ENCODE measurements at places on chromosomes 6 and 20.

- DNase-seq, result no peak
Observed at GRCh38 chr20:38728911-38729642, 4.8 kb downstream of the SLC32A1 start.

- DNase-seq, result no peak
Observed at GRCh38 chr20:37337208-37337991, 8.5 kb upstream of the SRC start.

DNA sequence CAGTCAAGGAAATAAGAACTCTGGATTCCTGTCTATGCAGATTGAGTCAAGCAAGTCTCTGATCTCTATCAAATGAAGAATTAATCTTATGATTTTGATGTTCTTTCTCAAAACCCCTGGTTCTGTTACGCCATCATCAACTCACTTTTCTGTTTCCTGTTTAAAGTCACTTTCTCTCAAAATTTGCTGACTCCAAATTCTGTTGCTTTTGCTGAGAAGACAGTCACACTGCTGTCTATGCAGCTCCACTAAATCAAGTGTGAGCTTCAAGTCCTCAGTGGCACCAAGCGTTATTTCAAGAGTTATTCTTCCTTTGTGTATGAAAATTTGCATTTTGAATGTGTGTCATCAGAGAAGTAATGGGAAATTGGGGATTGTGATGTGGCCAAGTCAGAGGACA, 663.3 kb downstream of the KIF16B start:
- DNase-seq, result no peak

DNA sequence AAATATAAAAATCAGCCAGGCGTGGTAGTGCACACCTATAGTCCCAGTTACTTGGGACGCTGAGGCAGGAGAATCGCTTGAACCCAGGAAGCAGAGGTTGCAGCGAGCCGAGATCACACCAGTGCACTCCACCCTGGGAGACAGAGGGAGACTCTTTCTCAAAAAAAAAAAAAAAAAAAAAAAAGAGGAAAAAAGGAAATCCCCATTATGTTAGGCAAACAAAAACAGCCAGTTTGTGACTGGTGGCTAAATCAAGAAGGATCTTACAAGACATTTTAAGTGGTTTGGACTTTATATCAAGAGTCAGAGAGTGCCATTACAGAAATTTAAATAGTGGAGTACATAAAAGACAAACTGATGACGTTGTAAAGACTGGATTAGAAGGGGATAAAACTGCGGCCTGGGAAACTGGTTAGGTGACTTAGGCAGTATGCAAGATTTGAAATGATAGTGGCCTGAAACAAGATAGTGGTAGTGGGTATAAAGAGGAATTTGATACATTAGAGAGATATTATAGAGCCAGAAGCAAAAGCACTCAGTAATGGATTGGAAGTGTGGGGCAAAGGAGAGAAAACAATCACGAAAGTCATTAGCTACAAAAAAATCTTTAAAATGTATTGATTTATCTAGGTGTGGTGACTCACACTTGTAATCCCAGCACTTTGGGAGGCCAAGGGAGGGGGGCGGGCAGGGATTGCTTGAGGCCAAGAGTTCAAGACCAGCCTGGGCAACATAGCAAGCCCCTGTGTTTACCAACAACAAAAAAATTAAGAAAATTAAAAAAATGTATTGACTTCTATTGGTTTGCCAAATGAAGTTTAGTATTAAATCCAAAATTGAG, 1.7 kb upstream of the MYO6 start:
- no peak for DNase-seq

DNA sequence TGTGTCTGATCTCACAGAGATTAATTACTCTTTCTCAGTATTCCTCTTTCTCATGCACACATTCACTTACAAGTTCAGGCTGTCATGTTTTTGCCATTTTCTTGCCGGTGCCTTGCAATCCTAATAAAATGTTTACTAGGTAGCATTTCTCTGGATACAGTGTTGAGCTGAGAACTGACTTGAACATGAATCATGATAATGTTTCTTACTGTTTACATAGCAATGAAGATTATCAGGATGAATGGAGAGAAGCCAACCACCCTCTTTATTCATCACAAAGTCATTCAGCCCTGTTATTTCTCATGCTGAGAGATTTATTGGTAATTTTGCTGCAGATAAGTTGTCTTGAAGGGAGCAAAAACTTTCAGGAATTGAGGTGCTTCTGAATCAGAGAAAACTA, 185.5 kb upstream of the ECI2 start:
- DNase-seq, result peak; percentile 43

GRCh38 chr6:2510316-2510715, 240.4 kb downstream of the MYLK4 start:
- no peak for DNase-seq

- DNase-seq, result no peak
Observed at GRCh38 chr20:35387334-35387733, 24.4 kb downstream of the UQCC1 start.

GRCh38 chr6:170095273-170095981, 195.5 kb downstream of the DLL1 start:
- DNase-seq, result no peak

- no peak for DNase-seq
Observed at GRCh38 chr6:11921751-11922150, 90.4 kb upstream of the HIVEP1 start.

GRCh38 chr6:2947445-2947844, 23.9 kb downstream of the SERPINB6 start:
- DNase-seq, result no peak

DNA sequence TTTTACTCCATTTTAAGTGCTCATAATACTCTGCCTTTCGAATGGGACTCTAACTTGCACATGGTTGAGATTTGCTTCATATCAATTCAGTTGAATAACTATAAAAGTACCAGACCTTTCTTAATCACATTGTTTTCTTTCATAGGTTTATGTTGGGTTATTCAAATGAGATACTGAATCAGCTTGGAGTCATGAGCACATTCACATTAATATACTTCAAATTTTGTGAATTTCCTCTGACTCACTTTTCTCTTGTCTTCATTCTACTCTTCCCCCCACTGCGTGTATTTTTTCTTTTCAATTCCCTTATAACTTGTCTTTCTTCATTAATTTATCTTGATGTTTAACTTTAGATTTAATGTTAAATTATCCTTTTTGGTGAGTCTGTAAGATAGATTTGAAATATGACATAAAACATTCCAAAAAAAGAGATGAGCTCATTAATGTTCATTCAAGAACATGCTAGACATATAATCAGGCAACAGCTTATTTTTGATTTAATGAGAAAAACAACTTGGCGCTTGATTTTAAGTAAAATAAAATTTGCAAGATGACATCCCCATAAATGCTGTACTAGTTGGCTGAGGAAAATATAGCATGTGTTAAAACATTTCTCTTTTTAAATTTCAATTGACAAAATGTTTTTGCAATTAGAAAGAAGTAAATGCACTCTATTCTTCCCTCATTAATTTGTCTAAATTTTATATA, 736.0 kb downstream of the CD109 start:
- DNase-seq, result no peak

DNA sequence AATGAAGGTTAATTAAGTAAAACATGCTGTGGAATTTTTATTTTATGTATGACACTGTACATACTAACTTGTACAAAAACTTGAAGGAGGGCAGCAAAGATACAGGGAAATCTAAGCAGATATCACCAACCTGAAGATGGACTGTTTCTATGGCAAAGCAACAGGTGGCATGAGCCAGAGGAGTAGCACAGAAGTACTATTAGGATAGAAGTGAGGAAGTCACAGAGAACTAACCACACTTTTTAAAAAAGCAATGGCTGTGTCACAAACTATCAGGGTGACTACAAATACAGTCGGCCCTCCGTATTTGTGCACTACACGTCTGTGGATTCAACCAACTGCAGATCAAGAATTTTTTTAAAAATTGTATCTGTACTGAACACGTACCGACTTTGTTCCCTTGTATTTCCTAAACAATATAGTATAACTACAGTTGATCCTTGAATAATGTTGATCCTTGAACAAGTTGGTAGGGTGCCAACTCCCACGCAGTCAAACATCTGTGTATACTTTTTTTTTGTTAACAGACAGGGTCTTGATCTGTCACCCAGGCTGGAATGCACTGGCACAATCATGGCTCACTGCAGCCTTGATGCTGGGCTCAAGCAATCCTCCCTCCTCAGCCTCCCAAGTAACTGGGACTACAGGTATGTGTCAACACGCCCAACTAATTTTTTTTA, 61.0 kb downstream of the NUDT3 start:
- DNase-seq, result no peak

DNA sequence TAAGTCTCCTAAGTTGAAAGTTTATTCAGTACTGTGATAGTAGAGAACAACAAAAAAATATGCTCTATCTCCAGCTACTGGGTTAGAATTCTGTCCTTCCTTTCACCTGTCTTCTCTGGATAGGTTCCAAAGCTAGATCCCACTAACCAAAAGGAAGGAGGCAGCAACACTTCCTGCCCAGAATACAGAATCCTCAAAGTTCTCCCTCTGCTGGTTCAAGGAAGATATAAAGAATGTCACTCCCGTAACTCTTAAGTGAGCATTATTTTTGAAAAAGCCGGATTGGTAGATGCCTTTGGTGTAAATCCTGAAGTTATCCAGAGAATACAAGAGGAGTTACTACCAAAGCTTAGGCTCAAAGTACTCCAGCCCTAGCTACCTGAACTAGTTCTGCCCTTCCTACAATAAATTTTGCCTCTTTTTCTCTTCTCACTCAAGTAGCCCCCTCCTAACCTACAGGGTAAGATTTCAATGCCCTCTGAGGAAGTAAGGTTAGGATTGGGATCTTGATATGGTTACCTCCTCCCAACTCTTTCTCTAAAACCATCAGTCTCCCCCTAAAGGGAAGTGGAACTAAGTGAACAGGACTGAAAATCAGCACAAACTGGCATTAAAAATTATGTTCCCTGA, 26.0 kb upstream of the CRIP3 start:
- peak; percentile 64 for DNase-seq

- no peak for DNase-seq
Observed at GRCh38 chr6:49541210-49541724, 9.2 kb upstream of the C6orf141 start.

DNA sequence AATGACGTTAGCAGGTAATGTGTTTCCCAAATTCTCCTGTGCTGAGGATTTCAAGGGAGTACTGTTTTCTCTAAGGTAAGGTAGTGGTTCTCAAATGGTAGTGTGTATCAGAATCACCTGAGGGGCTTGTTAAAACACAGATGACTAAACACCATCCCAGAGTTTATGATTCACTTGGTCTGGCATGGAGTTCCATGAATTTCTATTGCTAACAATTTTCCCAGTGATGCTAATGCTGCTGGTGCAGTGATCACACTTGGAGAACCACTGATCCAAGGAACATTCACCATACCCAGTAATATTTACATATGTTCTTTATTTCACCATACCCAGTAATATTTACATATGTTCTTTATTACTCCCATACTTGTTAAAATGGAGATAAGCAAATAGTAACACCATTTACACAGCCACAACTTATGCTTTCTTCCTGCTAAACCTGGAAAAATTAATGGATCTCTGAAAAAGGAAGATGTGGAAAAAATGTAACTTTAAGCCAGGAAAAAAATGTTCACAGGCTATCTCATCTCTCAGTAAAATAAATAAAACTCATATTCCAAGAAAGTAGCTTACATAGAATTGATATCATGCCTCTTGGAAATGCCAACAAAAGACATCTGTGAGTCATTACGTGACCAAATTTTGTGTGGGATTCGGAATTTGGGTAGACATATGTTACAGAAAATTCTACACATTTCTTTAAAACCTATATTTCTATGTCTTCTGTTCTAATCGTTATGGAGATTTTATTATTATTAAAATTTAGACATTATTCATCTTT, 129.5 kb downstream of the MMUT start:
- no peak for DNase-seq

DNA sequence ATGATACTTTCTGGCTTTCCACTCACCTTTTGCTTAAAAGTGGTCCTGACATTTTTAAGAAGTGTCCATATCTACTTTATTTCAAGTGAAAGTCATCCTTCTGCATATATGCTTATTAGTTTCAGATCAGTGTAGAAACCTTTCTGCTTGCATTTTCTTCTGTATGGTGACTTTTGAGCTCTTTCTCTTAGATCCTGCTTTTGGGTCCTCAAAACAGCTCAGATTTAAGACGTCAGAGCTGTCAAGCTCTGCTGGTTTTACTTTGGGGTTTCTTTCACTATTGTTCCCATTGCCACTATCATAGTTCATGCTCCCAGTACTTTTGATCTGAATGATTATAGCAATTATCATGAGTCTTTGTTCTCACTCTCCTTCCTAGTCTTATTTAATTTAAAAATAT, 41.7 kb downstream of the BCKDHB start:
- no peak for DNase-seq

DNA sequence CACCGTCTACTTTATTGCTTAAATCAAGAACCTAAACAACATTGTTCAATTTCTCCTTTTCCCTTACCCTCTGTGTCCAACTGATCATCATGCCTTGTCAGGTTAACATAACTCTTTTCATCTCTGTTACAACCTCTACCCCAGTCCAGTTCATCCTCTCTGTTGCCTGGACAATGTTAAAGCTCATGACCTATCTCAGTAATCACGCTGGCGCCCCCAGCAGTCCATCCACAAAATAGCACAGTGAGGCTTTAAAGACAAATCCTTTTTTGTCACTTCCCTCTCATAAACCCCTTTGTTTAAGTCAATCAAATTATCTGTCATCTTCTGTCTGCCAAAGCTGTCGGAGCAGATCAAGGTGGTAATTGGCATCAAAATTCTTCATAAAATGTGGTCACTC, 140.1 kb downstream of the QKI start:
- DNase-seq, result peak; percentile 64

- DNase-seq, result peak; percentile 36
Observed at GRCh38 chr6:11092668-11093375, 812 bp upstream of the SMIM13 start.

DNA sequence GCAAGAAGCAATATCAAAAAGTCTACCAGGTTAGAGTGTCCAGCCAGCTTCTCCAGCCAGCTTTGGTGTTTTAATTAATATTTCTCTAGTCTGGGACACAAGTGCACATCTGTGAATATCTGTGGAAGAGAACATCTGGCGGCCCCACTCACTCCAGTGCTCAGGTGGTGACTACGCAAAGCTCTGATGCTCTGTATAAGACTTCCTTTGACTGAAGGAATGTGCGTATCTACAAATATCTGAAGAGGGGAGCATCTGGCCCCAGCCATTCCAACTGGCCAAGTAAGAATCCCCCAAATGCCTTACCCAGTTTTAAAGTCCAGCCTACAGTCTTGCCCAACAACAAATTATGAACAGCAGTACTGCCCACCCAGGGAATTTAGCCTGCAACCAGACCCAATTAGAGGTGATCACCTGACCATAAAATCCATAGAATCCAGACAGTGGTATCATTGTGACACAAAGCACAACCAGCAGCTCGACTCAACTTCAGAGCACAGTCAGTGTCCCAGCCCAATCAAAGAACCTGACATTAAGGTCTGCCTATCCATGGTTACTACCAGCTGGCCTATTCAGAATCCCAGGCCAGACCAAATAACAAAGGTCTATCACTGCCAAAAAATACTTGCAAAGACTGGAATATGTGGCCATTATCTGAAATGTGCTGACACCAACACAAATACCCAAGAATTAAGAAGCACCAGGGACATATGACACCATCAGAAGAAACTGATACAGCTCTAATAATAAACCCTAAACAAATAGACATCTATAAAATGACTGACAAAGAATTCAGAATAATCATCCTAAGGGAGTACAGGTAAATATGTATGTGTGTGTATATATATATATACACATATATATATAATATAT, 76.1 kb upstream of the MANEA start:
- DNase-seq, result no peak

- DNase-seq, result no peak
Observed at GRCh38 chr20:57628047-57628961, 8.1 kb upstream of the ZBP1 start.

Data from HEK293T (cell line).